NCI-H2171 (cell line): ENCODE measurements at places on chromosomes 3 and 15.

- DNase-seq = no peak
Observed at GRCh38 chr3:197522881-197523441, 32.8 kb downstream of the BDH1 start.

GRCh38 chr3:189674249-189674913 is 43.2 kb downstream of the TP63 start:
- DNase-seq = no peak

- no peak for DNase-seq
Observed at GRCh38 chr15:91304786-91305185, 204.7 kb downstream of the SV2B start.

DNA sequence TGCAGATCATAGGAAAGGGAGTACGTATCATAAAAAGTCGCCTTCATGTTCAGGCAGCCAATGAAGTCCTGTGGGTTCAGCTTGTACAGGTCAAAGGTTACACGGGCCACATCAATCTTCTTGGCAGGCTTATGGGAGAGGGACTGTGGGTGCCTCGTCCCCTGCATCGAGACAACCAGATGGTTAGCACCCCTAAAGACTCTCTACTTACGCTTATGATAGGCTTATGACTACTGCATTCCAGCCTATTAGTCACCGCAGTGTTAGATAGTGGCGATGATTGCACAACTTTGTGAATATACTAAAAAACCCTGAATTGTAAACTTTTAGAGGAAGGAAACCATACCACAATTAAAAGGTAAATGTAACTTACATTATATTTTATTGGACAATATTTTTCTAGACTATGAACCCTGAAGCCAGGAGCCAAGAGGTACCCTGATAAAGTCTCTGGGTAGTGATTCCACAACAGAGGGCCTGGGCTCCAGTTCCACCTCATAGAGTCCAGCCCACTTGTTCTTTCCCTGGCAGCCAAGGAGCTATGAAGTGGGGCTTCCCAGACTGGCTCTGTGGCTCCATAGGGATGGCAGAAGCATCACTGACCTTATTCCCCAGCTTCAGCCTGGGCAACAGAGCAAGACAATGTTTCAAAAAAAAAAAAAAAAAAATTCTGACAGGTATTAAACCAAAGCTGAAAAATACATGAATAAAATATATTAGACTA is 2.5 kb upstream of the FANCD2 start:
- DNase-seq = no peak

DNA sequence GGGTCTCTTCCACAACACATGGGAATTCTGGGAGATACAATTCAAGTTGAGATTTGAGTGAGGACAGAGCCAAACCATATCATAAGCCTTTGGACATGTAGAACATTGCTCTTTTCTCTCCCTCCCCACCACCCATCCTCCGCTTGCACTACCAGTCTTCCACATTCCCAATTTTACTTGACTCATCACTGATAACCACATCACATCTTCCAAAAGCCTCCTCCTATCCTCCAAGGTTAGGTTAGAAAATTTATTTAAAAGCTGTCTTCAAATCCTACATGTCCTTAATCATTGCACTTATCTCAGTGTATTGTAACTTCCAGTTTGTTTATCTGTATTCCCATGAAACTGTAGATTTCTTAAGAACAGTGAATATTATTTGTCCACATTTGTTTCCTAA is 10.4 kb downstream of the ZBED2 start:
- DNase-seq = no peak

DNA sequence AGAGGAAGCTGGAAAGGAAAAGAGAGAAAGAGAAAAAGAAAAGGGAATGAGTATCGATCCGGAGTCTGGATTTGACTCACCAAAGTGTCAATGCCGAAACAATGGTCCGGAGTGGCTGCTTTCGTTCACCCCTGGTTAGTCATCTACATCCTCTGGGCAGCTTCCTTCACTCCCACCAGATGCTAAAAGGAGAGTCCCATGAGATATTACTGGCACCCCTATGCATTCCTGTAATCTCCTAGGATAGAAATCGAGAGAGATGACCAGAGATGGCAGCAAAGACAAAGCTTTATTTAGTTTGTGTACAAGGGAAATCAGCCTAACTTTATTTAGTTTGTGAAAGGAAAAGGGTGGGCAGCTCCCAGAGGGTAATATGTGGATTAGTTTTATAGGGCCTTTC is 622.2 kb downstream of the ZPLD1 start:
- DNase-seq = no peak

DNA sequence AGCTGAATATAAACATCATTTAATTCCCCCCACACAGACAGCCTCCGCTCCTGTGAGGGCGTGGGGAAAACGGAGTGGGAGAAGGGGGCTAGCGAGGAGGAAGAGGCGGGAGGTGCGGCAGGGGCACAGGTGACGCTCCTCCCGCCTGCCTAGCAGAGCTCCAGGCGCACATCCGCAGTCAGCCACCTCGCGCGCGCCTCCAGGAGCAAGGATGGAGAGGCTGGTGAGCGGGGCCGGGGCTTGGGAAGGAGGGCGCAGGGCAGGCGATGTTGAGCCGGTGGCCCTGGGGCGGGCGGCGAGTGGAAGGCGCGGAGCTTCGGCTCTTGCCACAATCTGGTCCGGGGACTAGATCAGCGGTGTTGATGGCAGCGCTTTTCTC is at the start of gene CD200:
Gene CD200 (plus strand): TSS at position 155 of the 379 bp plus-strand sequence. CDS start 57 bp downstream, at position 212.
- peak; percentile 87 for DNase-seq

DNA sequence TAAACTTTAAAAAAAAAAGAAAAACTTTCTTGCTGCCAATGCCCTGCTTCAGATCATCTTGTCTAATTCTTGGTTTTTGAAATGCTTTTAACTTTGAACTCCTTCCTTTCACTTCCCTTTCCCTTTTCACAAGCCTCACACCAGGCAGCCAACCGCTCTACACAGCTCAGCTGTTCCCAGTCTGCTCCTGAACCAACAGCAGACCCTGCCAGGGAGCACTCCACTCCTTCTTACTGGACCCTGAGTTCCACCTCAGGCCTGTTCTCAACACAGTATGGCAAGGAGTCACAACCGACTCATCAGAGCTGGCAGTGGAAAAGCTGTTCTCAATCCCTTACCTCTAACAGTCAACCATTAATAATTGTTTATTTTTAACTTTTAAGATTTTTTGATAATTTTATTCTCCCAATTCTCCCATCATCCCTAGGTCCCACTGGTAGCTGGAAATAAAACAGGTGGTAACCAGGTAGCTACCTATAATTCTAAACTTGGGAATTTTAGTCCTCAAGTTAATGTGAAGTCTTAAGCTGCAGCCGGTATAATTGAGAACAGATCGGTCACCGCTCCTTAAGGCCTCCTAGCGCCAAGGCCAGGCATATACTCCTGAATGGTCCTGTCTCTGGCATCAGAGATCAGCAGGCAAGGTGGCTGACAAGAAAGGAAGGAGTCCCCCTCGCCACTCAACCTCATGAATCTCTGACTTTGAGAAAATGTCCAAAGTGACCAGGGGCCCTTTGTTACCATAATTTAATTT is 43.9 kb downstream of the BOC start:
- DNase-seq = no peak

- DNase-seq = peak; percentile 86
Observed at GRCh38 chr3:127688416-127689265, 15.9 kb downstream of the ABTB1 start.

GRCh38 chr3:132232231-132232792 is 84.9 kb upstream of the ACP3 start:
- DNase-seq = no peak

DNA sequence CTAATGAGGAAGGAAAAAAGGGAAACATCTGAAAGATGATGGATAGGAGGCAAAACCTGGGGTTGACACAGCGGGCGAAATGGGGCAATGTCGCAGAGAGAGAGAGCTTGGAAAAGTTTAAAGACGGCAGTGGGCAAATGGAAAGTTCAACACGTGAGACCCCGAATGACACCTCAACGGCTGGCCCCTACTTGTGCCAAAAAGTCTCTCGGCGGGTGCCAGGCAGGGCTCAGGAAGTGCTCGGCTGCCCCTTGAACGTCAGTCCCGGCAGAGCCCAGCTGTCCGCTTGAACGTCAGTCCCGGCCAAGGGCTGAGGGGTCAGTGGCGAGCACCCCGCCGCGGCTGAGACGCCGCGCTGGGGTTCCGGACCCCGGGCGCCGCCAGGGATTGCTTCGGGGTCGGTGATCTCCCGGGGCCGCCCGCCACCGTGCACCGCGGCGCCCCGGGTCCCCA is 658 bp downstream of the EOGT start:
- DNase-seq = no peak

DNA sequence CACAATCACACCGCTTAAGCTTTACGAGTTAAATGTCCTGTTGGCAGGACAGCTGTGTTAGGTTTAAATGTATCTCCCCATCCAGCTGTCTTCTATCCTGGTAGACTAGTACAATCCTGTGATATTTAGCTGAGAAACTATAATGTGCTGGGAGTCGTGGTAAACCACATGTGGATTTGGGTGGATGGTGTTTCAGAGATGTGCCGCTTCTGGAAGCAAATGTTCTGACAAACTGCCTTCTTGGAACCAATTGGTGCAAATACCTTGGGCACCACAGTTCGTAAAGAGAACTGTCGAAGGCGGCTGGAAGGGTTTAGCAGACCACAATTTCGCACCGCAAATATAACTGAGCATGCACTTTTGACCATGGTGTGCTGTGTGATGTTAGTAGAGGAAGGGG is 15.0 kb downstream of the SCG5 start:
- DNase-seq = no peak

- DNase-seq = no peak
Observed at GRCh38 chr3:184816614-184817013, 4.6 kb downstream of the VPS8 start.

DNA sequence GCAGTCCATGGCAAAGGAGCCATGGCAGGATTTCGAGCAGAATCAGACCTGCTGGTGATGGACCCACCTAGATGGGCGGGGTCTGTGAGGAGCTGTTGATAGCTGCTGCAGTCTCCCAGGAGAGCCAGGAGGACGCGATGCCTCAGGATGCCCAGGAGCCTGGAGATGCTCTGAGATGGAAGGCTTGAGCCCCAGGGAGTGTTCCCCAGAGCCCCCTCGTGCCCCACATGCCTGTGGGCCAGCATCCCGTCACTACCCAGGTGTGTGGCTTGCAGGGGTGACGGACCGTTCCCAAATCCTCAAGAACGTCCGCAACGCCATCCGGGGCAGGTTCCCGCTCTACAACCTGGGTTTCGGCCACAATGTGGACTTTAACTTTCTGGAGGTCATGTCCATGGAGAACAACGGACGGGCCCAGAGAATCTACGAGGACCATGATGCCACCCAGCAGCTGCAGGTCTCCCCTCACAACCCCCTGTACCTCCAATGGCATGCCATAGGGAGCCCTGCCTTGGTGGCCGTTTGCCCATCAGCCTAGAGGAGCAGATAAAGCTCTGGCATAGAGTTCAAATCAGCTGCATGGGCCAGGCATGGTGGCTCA is 6.7 kb downstream of the ITIH1 start:
- DNase-seq = no peak

- DNase-seq = no peak
Observed at GRCh38 chr3:123743121-123743520, 141.0 kb downstream of the MYLK start.

DNA sequence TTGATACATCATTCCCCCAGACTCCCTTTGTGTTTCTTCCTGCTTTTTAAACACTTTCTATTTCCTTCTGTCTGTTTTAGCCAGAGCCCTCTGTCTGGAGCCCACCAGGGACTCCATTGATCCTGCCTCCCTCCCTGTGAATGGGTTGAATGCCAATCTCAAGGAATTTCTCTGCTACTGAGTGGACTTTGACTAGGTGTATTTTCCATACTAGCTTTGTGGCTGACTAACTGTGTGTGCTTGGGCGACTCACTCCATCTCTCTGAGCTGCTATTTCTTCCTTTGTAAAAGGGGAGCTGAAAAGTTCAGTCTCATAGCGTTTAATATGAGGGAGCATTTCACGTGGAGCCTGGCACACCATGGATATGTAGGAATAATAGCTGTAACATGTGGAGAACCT is 98.8 kb downstream of the EEFSEC start:
- no peak for DNase-seq

- no peak for DNase-seq
Observed at GRCh38 chr3:49629451-49629850, 44.7 kb upstream of the APEH start.

GRCh38 chr3:59258550-59259260 is 208.9 kb upstream of the CFAP20DC start:
- DNase-seq = no peak

GRCh38 chr3:194758716-194759115 is 73.0 kb downstream of the FAM43A start:
- no peak for DNase-seq

- peak; percentile 20 for DNase-seq
Observed at GRCh38 chr15:68154923-68155559, 50.1 kb downstream of the CALML4 start.

- DNase-seq = no peak
Observed at GRCh38 chr3:149375501-149376196, 1.8 kb downstream of the TM4SF1 start.

- no peak for DNase-seq
Observed at GRCh38 chr3:176959867-176960266, 237.4 kb downstream of the TBL1XR1 start.

DNA sequence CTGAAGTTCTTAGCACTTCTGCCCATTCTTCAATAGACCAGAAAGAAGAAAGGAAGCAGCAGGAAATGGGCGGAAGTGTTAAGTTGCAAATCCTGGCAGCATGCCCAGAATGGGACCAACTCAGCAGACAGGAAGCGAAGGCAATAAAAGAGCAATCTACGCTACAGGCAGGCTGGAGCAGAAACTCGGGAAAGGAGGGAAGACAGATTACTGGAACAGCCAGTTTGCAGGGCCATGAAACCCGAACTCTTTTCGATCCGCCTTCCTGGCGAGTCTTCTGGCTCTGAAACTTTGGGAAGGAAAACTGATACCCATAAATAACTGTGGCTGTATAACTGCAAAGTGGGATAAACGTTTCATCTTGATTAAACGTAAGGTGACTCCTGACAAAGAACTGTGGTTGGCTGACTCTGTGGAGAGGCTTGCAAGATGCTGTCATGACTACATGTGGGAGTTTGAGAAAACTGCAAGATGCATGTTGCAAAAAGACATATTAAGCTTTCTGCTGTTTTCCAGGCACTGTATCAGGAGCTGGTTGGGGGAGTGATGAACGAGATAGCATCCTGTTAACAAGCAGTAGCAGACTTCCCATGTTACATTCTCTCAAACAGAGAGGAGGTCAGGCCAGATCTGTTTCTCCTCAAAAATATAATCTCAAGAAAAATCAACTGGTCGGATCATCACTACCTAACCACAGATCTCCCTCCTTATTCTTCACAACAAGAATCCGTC is 67.8 kb downstream of the FMN1 start:
- peak; percentile 94 for DNase-seq

DNA sequence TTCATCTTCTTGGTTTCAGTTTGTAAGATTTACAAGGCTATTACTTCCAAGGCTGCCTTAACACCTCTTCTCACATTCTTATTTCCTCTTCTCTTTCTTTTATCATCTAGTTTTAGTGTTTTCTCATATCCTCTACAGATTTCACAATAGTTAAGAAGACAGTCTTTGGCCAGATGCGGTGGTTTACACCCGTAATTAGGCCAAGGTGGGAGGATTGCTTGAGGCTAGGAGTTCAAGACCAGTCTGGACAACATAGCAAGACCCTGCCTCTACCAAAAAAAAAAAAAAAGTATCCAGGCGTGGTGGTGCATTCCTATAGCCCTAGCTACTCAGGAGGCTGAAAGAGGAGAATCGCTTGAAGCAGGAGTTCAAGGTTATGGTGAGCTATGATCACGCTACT is 3.5 kb upstream of the ALDH1A2 start:
- no peak for DNase-seq

GRCh38 chr3:31431321-31431720 is 101.4 kb upstream of the STT3B start:
- no peak for DNase-seq

GRCh38 chr15:49815526-49815925 is 194.7 kb downstream of the DTWD1 start:
- no peak for DNase-seq

- no peak for DNase-seq
Observed at GRCh38 chr15:62545467-62546227, 380.6 kb upstream of the C2CD4B start.

- no peak for DNase-seq
Observed at GRCh38 chr3:120488296-120488695, 37.5 kb upstream of the FSTL1 start.
